ENCODE measurements at places on chromosomes 6 and 20.

DNA sequence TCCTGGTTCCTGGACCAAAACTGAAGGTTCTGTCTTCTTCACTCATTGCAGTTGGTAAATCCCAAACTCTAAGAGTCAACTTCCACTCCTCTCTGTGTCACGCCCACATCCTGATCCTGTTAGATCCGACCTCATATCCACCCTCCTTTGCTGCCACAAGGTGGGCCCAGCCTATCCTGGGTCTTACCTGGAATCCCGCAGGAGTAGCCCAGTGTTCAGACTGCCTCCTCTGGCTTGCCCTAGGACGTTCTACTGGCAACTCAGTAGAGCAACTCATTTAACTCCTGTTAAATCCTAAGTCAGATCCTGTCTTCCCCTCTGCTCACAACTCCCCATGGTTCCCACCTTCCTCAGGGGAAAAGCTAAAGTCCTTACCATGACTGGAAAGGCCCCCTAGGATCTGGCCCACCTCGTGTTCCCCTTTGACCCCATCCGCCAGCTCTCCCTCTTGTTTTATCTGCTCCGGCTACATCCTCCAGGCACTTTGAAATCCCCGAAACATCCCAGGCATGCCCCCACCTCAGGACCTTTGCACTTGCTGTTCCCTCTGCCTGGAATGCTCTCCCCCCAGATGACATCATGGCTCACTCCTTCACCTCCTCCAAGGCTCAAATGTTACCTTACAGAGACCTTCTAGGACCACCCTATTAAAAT is 43.9 kb downstream of the TFEB start:
- H3K27me3 ChIP-seq: no peaks in the 10 kb centered on the region
- H3K4me3 ChIP-seq: no peak overlapping the region
- DNase-seq: no peak
- H3K36me3 ChIP-seq: 0 out of 2 replicates have a peak, but pooled peaks cover 3% of the 10 kb centered on the region
- H3K27ac ChIP-seq: no peak overlapping the region

GRCh38 chr20:11454966-11455799 is 462.5 kb upstream of the BTBD3 start:
- no peak overlapping the region for H3K27ac ChIP-seq
- no peaks in the 10 kb centered on the region for H3K36me3 ChIP-seq
- no peaks in the 10 kb centered on the region for H3K27me3 ChIP-seq
- no peak for DNase-seq
- no peaks in the 10 kb centered on the region for H3K4me1 ChIP-seq

DNA sequence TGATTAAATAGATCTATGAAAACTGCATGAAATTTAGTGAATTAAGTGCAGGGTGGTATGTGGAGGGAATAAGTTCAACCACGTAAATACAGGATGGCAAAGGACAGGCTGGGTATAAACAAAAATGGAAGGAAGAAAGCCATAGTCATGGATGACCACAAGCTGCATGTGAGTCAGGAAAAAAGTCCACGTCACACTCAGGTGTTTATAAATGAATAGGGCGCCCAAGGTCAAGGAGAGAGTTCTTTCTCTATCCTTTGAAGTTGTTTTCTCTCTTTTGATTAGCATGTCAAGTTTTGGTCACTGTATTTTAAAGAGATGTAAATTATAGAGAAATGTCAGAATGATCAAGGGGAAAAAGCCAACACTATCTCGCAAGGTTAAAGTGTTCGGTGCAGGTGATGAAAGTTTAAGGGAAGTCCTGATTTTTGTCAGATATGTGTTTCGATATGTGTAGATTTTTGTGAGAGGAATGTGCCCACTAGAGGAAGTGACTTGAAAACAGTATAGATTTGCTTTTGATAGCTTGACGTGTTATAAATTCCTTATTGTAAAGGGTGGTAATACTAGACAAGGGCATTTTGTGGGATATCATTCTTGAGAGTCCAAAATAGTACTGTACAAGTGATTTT is 58.7 kb downstream of the MAP3K4 start:
- H3K4me3 ChIP-seq: no peak overlapping the region
- H3K4me1 ChIP-seq: no peaks in the 10 kb centered on the region
- H3K27ac ChIP-seq: no peak overlapping the region
- H3K36me3 ChIP-seq: peaks cover 22% of the 10 kb centered on the region

DNA sequence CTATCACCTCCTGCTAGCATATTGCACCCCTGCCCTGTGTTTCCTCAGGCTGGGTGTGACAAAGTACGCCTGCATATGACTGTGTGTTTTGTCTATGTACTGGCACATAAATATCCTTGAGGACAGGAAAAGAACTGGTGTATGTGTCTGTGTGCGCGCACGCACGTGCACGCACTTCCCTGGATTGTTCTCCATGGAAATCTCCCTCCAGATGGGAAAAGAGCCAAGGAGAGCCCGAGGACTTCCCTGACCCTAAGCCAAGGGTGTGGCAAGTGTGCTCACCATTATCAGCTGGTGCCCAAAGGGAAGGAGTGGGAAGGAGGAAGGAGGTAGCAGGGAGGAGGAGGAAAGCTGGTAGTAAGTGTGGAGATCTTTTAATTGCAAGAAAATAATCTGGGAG is 117.6 kb downstream of the HIVEP2 start:
- H3K27ac ChIP-seq: no peak overlapping the region
- no peaks in the 10 kb centered on the region for H3K4me1 ChIP-seq
- DNase-seq: no peak
- 0 out of 2 replicates have a peak, but pooled peaks cover 7% of the 10 kb centered on the region for H3K36me3 ChIP-seq

- no peak overlapping the region for H3K4me3 ChIP-seq
- no peak overlapping the region for H3K27ac ChIP-seq
- no peaks in the 10 kb centered on the region for H3K36me3 ChIP-seq
- no peak for DNase-seq
- no peaks in the 10 kb centered on the region for H3K4me1 ChIP-seq
Measured at GRCh38 chr6:136092897-136093296, 157.2 kb downstream of the MTFR2 start.

All from DND-41 (cell line).